ENCODE measurements at places on chromosomes 12 and 14.

- no peak for DNase-seq
Measured at GRCh38 chr14:72744416-72745120, 149.3 kb downstream of the DPF3 start.

- DNase-seq, result no peak
Measured at GRCh38 chr14:91032248-91032647, 28.2 kb downstream of the RPS6KA5 start.

GRCh38 chr14:99231161-99231849 lies 40.7 kb downstream of the BCL11B start:
- DNase-seq, result no peak

GRCh38 chr12:114045349-114045748 lies 79.2 kb upstream of the RBM19 start:
- DNase-seq, result no peak

GRCh38 chr12:20629414-20630156 lies 65.5 kb upstream of the SLCO1C1 start:
- DNase-seq, result no peak

DNA sequence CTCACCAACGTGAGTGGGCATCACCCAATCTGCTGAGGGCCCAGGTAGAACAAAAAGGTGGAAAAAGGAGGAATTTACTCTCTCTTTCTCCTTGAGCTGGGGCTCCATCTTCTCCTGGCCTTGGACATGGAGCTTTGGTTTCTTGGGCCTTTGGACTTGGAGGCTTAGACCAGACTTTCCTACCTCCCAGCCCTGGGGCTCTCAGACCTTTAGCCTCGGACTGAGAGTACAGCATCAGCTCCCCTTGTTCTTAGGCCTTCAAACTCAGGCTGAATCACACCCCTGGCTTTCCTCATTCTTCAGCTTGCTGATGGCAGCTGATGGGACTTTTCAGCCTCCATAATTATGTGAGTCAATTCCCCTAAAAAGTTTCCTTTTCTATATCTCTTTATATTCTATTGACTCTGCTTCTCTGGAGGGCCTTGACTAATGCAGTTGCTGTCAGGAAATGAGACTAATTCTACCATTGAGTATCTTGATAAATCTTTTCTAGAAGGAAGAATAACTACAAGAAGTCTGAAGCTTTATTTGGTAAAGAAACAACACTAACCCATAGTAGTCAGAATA lies 15.9 kb upstream of the CLEC4E start:
- no peak for DNase-seq

DNA sequence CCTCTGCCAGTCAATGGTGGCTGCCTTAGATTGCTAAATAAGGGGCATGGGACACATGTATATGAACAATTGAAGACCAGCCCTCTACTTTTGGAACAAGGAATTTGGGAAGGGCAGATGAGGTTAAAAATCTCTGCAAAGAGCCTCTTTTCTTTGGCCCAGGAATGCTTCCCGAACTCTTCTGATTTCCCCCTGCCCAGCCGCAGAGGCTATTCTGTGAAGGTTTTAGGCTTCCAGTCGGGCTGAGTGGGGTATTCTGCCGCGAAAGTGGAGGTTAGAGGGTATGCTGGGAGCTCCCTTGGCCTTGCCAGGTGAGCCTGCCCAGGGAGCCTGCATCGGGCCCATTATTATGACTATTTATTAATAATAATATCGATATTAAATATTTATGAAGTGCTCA lies 1.2 kb downstream of the POU6F1 start:
- DNase-seq, result no peak

GRCh38 chr14:96139879-96140278 lies 64.8 kb upstream of the BDKRB2 start:
- DNase-seq, result no peak

DNA sequence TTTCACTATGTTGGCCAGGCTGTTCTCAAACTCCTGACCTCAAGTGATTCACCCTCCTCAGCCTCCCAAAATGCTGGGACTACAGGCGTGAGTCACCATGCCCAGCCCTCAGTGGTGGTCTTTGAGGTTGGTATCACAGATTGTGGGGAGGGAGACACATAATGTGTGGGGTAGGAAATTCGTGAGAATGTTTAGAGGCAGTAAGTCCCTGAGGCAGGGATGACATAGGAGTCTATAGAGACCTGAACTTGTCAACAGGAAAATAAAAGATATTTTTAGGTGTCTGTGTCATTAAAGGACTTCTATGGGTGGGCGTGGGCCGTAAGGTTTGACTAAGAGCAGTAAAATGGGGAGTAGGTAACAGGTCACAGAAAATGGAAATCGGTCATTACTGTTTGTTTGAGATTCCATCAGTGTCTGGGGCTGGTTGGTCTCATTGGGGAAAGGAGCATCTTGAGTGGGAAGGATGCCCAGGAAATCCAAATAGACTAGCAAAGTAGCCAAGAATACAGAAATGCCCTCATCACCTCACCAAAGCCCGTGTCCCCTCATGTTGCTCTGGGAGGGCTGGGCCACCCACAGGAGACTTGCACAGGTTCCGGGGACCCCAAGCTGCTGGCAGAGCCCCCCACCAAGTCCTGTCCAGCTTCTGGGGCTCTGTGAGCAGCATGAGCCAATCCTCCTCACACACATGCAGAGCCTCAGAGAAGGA lies 63.6 kb upstream of the BCL2L14 start:
- no peak for DNase-seq

- DNase-seq, result no peak
Measured at GRCh38 chr14:22535126-22535525, 53.9 kb downstream of the DAD1 start.

- DNase-seq, result peak; percentile 61
Measured at GRCh38 chr14:55579724-55580469, at the start of gene KTN1. Gene KTN1, plus strand, starts transcription at chr14:55580207. Its CDS starts 31,842 bp downstream, at chr14:55612049.

DNA sequence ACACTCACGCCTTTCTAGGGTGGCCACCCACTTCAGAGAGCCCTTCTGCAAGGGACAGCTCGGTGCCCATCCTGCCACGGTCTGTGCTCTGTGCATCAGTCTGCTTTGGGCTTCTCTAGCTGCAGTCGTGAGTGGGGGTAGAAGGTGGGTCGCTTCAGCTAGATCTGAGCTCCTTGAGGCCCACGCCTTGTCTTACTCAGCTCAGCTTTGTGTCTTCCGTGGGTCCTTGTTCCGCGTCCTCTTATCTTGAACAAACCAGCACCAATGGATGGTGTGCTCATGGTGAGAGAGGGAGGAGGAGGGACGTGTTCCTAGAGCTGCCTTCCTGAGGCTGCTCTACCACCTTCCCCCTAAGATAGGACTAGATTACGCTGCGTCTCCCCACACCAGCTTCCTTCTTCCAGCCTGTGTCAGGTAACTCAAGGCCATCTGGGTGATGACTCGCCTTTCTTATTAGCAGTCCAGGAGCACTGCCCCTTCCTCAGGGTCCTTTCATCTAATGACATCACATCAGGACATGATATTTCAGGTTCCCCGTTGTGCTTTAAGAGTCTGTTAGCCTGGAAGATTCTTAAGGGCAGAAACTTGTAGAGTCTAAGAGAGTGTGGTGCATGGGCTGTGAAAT lies 118.8 kb downstream of the TSPAN9 start:
- no peak for DNase-seq

DNA sequence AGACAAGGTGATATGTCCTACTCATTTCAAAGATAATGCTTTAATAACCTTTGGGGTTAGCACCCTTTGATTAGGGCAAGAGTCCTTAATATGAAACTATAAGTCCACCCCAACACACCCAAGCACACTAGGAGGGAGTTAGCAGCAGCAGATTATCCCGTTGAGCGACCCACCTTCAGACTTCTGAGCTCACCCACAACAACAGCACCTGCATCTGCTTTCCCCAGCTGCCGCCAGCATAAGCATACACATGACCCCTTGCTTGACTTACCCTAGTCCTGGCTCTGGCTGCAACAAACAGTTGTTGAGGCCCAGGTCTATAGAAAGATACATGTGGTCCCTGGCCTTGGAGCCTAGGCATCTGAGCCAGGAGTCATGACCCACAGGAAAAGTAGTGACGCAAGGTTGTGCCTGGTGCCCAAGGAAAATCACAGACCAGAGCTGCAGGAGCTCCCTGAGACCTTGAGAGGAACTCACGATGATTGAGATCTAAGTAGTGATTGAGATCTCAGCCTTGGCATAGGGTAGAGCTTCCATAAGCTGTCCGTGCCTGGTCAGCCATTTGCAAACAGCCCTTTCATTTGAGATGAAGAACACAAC lies 19.0 kb downstream of the ZDHHC22 start:
- DNase-seq, result no peak

- no peak for DNase-seq
Measured at GRCh38 chr12:48997719-48998496, 1.3 kb downstream of the DDN start.

DNA sequence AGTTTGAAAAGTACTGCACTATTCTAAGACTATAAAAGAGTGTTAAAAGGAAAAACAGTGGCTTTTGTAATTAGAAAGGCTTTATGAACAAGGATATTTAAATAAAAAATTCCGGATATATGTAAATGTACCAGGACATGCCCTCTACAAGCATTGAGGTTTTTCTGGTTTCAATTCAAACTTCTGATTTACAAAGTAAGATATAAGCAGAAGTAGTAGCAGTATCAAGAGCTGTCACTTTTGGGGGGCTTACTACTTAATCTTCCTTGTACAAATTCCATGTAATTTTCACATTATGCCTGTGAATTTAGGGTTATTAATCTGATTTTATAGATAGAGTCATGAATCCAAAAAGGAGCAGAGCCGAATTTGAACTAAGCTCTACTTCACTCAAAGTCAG lies 170.3 kb upstream of the ATP2B1 start:
- no peak for DNase-seq
